Adipocyte (in vitro differentiated cells): ENCODE measurements at places on chromosomes 4 and X.

GRCh38 chr4:75030649-75031235 is 97.8 kb downstream of the PARM1 start:
- no peak for DNase-seq

- DNase-seq: no peak
Observed at GRCh38 chr4:60589425-60589824, 610.7 kb upstream of the ADGRL3 start.

GRCh38 chrX:77450996-77451395 is 3.8 kb downstream of the FGF16 start:
- DNase-seq: peak; percentile 7

GRCh38 chr4:128787509-128788311 is 21.8 kb upstream of the JADE1 start:
- no peak for DNase-seq

GRCh38 chr4:43423276-43423675 is 530.8 kb downstream of the GRXCR1 start:
- no peak for DNase-seq

GRCh38 chr4:126800575-126801141 is 832.1 kb upstream of the INTU start:
- peak; percentile 27 for DNase-seq

- peak; percentile 95 for DNase-seq
Observed at GRCh38 chrX:53433651-53434639, at the start of gene HSD17B10. Gene HSD17B10 (minus strand): TSS chrX:53434370. CDS start chrX:53434345, 25 bp downstream.

DNA sequence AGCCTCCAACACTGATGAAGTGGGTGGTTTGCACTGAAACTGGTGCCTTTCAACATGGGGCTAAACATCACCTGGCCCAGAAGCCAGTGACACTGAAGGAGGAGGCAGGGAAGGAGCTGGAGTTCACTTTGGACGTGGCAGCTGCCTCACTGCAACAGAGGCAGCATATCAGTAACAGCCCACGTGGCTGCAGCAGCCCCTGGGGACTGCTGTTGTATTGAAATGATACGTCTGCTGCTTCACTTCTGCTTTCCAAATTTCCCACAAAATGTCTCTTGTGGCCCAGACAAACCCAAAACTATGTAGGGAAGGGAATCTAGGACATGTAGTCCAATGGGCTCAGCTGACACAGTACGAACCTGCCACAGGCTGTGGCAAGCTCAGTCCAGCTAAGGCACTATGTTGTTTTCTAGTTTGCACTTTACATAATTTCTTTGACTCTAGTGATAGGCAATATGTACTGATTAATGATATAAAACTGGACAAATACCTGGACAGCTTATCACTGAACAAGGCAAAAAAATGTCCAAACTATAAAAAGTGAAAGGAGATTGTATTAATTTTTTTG is 84.7 kb upstream of the RAPGEF2 start:
- no peak for DNase-seq

GRCh38 chr4:53174823-53175222 is 191.0 kb downstream of the SCFD2 start:
- no peak for DNase-seq

- DNase-seq: no peak
Observed at GRCh38 chr4:111519683-111520082, 625.6 kb upstream of the FAM241A start.

DNA sequence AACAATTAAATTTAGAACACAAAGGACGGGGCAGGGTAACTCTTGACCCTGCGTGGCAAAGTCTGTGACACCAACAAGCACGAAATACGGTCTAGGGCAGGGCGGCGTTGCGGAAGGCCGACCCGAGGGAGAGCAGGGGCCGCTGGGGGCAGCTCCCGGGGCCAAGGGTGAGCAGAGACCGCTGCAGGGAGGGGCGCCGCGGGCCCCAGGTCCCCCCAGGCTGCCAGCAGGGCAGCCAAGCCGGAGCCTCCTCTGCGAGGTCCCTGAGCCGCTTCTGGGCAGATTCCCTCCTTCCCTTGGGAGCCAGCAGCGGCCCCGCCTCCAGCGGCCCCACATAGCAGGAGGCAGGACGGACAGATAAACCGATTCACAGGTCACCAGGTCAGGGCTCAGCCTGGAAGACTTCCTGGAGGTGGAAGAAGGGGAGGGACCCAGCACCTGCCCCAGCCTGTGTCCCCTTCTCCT is 90.2 kb downstream of the FAM53A start:
- DNase-seq: no peak

DNA sequence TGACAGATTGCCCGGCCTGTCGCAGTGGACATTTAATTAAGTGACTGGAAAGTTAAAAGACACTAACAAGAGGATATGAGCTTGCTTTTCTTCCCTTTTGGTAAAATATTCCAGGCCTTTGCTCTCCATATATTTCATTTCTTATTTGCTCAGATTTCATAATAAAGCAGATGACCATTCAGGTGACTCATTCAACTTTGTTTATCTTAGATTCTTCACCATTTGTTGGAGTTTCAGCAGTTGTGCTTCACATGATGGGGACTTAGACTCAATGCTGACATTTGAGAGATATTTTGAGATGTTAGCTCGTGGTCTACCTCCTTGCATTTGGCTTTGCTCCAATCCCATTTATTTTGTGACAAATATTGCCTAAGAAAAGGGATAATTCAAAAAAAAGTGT is 312.2 kb downstream of the ARHGAP24 start:
- peak; percentile 83 for DNase-seq

- no peak for DNase-seq
Observed at GRCh38 chr4:10096978-10097335, 19.6 kb downstream of the WDR1 start.

DNA sequence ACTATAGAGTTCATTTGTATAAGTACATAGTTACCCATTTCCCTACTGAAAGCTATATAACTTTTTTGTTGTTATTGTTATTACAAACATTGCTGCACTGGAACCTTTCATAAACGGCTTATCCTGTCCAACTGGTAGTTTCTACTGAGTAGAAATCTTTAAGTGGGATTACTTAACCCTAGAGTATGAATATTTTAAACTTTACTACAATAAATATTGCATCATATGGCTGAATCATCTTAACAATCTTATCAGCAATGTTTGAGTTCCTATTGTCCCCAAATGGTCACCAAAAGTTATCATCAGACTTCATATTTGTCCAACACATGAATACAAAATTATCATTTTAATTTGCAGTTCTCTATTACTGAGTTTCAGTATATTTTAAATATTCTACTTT is 40.5 kb downstream of the LCORL start:
- DNase-seq: peak; percentile 11

GRCh38 chr4:8688041-8688907 is 95.7 kb downstream of the CPZ start:
- DNase-seq: no peak

DNA sequence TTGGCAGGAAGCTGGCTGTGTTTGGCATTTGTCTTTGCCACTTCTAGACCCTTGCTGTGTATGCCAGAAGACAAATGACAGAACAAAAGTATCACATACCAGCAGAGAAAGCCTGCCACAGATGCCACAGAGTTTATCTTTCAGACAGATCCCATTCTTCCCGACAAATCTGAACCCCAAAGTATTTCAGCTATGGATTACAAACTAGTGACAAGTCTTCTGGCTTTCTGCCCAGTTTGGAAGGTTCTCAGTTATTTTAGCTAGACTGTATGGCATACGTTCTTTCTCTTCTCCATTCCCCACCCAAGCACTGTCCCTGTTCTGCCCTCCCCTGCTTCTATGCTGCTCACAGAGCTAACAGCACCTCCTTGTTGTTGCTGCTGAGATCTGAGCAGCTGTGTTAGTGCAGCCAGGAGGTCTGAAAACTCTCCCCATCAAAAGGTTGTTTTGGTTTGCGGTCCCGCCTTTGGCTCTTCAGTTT is 236.7 kb downstream of the FRAS1 start:
- peak; percentile 87 for DNase-seq

GRCh38 chrX:72253686-72254085 is 14.9 kb upstream of the ERCC6L start:
- DNase-seq: no peak

GRCh38 chrX:130098210-130098552 is 12.1 kb downstream of the ELF4 start:
- DNase-seq: no peak

DNA sequence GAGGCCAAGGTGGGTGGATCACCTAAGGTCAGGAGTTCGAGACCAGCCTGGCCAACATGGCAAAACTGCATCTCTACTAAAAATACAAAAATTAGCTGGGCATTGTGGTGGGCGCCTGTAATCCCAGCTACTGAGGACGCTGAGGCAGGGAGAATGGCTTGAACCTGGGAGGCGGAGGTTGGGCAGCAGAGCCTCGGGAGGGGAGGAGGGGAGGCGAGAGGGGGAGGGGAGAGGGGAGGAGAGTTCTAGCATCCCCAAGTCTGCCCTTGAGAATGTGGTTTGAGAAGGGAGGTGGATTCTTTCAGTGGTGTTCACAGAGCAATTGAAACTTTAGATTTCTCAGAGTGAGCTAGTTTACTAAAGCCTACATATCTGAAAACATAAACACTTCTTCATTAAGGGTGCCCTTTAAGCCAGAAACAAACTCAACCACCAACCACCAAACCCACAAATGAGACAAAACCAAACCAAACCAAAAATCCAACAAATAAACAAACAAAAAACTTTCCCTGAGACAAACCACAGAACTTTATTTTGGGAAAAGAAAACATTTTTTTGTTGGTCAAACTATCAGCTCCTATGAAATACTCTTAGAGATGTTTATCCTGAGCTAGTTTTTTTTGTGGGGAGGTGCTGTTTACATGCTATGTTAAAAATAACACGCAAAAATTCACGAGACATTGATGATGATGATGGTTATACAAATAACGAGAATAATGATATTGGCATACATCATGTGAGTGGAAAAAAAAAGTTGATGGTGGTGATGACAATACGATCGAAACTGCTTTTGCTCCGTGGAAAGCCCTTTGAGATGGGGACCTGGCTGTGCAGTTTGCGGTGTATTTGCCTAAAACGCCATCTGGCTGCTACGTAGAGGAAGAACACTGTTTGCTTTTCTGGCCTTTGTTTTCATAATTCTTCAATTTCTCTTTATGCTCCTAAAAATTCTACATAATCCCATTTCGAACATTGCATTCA is 98.2 kb upstream of the PRKX start:
- peak; percentile 84 for DNase-seq

DNA sequence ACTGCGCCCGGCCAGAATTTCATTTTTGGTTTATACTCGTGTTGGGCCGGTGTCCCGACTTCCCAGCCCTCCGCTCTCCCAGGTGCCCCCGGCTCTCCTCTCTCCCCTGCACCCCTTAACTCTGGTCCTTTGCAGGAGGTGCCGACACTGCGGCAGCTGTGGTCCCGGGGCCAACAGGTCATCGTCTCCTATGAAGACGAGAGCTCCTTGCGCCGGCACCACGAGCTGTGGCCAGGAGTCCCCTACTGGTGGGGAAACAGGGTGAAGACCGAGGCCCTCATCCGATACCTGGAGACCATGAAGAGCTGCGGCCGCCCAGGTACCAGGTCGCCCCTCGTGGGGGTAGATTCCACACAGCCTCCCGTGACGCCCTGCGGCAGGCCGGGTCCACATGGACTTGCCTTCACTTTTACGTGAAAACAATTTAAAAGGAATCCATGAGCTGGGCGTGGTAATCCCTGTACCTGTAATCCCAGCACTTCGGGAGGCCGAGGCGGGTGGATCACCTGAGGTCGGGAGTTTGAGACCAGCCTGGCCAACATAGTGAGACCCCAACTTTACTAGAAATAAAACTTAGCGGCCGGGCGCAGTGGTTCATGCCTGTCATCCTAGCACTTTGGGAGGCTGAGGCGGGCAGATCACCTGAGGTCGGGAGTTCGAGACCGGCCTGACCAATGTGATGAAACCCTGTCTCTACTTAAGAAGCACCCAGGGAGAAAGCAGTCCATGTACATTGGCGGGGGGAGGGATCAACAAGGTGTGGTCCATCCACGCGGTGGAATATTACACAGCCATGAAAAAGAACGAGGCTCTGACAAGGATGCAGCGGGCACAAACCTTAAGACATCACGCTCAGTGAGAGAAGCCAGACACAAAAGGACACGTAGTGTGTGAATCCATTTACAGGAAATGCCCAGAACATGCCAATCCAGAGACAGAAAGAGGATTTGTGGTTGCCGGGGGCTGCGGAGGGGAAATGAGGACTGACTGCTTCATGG is 12.0 kb downstream of the PLCXD1 start:
- DNase-seq: no peak

DNA sequence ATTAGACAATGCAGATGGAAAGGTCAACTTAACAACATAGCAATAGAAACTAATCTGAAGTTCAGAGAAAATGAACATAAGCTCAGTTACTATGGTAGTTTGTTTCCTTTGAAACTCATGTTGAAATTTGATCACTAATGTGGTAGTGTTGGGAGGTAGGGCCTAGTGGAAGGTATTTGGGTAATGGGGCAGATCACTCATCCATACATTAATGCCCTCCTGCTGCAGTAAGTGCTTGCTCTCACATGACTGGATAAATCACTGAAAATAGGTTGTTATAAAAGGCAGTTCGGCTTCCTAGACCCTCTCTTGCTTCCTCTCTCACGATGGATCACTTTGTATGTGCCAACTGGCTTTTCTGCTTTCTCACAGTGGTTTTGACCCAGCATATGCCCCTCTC is 567.4 kb upstream of the GALNT7 start:
- DNase-seq: no peak

DNA sequence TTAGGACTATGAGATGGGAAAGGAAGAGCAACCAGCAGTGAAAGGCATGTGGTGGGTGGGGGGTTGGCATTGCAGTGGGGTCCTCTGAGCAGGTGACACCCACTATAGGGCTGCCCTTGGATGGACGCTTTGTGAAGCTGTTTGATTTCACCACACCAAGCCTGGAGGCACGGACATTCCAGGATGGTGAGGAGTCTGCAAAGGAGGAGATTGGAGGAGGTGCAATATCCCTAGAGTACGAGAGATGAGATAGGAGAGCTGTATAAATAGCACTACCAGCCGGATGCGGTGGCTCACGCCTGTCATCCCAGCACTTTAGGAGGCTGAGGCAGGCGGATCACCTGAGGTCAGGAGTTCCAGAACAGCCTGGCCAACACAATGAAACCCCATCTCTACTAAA is 42.3 kb downstream of the SHOX start:
- no peak for DNase-seq

DNA sequence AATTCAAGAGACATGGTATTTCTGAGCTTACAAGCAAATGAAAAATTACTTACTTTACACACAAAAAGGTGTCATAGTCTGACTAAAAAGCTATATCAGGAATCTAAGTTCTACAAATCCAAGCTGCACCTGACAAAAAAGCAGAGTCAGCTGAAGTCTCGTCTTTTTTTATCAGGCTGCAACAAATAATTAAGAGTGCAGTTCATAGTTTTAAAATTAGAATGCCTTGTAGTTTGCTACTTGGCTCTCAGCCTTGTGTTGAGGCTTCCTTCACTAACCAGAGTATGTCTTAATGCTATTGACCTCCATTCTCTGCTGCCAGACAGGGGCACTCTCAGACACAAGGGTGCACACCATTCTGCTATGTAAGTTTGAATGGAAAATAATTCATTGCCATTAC is 940.7 kb downstream of the PCDH7 start:
- no peak for DNase-seq

- DNase-seq: no peak
Observed at GRCh38 chr4:184413261-184414046, 60.9 kb downstream of the IRF2 start.

- no peak for DNase-seq
Observed at GRCh38 chrX:1106478-1107210, 105.8 kb downstream of the CRLF2 start.
